ENCODE measurements at places on chromosomes 7 and 10.

DNA sequence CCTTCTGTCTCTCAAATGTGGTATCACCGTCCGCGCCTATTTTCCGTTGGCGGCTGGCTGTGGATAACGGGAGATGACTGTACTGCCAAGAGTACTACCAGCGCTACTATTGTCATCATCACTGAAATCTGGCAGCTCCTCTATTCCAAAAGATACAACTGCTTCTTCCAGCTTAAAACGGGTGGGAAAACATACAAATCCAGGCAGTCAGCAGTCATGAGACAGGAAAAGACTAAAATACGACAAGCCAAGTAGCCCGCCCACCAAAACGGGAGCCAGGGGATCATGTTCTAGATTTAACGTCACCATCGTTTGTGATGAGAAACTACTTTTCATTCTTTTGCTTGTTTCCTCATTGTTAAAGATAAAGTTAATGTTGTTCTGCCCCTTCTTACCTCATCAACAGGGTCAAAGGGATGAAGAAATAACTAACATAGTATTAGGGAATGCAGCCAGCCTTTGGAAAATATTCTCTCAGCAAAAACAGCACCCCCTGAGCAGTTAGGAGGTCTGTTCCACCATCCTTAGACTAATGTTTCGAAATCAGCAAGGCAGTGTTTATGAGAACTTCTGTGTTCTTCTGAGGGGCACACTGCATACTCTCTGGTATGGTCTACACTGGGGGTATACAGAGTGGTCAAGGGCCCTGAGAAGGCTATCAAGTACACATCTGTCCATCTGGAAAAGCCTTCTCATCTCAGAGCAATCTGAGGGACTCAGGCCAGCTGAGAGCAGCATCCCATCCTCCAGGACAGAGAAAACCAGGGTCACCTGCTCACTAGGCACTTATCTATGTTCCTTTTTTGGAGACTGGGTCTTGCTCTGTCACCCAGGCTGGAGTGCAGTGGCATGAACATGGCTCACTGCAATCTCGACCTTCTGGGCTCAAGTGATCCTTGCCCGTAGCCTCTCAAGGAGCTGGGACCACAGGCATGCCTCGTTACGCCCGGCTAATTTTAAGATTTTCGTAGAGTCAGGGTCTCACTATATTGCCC lies 47.5 kb downstream of the GNA12 start:
- no peak for DNase-seq

GRCh38 chr7:99628471-99629465 lies 12.0 kb downstream of the ZSCAN25 start:
- DNase-seq, result no peak

DNA sequence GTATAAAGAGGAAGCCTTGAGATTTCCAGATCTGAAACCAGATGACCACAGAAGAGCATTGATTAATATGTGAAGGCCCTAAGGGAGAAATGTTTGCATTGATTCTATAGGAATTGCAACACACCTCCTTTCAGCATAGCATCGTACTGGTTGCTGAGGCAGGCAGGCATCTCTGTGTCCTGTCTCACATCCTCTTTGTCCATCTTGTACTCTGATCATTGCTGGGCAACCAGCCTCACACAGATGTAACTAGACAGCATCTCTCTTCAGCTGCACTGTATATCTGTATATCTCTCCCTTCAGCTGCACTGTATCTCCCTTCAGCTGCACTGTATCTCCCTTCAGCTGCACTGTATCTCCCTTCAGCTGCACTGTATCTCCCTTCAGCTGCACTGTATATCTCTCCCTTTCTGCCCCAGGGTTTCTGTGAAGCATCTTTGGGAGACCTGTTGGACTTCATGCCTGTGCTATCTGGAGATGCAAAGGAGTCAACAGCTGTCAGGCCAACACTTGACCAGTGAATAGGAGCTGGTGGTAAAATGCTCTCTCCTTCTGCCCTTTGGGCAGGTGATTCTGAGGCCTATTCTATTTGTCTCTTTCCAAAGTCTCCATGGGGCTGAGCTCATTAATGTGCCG lies 40.3 kb downstream of the TMEM178B start:
- no peak for DNase-seq

GRCh38 chr10:53682458-53682857 lies 909.9 kb upstream of the MBL2 start:
- no peak for DNase-seq

GRCh38 chr7:14834456-14834855 lies 68.1 kb downstream of the DGKB start:
- DNase-seq, result no peak

DNA sequence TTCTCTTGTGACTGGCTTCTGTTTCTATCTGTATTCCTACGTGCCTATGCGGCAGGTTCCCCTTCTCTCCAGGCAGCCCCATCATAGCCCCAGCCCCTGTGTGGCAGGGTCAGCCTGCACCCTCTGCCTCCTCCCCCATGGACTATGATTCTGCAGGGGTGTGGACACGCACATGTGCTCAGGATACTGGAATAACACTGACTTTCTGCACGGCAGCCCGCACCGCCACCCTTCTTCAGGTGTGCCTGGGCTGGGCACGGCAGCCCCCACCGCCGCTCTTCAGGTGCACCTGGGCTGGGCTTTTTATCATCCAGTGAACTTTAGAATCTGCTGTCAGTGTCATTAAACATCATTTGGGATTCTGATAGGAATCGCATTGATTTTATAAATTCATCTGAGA lies 202.6 kb upstream of the PPP2R2D start:
- no peak for DNase-seq

DNA sequence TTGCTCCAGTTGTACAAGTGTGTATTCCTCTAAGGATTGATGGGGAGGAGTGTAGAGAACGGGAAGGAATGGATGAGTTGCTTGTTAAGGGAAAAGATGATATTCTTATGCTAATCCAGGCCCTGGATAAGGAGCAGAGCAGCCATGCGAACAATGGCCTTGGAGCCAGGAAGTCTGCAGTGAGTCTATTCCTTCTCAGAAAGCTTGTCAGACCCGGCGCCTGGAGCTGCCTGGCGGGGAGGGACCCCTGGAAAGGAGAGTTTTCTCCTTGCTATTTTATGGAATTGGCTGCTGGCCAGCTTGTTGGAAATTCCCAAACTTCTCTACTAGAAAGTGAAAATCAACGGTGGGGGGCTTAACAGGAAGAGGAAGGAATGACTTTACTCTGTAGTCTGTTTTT lies 89.1 kb downstream of the MMRN2 start:
- no peak for DNase-seq

GRCh38 chr7:2732959-2733584 lies 45.1 kb downstream of the AMZ1 start:
- no peak for DNase-seq

DNA sequence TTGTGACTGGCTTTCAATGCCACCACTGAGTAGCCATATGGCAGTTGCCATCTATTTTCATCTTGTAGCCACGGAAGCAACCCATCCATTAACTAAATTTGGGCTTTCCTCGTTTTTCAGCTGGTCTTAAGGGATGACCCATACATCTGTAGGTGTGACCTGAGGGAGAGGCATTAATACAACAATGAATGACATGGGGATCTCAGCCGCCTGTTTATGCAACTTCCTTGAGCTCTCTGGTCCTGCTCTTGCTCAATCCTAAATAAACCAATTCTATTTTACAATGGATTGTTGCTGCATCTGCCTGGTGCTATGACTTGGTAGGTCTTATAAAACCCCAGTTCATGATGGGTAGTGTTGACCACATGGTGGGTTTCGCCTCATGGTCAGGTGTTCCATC lies 21.9 kb upstream of the ADAM22 start:
- DNase-seq, result no peak

DNA sequence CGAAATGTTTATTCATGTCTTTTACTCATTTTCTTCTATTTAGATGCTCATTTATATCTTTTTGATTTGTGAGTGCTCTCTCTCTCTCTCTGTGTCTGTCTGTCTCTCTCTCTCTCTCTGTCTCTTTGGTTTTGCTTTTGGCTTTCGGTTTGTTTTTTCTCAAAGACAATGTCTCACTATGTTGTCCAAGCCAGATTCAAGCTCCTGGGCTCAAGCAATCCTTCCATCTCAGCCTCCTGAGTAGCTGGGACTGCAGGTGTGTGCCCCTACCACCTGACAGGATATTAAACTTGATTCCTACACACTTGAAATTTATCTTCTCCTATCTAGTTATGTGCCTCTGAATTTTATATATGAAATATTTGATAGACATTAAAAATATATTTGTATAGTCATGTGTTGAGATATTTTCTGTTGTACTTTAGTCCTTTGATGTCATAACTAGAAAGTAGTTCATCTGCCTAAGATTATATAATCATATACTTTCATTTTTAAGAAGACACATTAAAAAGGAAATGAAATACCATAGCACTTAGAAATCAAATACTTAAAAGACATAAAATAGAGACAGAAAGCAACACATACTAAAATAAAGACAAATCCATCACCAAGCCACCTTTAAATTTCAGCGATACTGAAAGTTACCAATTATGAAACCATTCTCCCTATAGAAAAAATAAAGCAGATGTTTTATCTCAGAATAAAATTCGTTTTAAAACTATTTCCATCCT lies 68.1 kb upstream of the SFMBT2 start:
- no peak for DNase-seq

Data from NCI-H1092 (cell line).